ENCODE measurements at places on chromosomes 3 and 15. TPM values are rescaled to one million over a fixed set of nuclear protein-coding genes. Genes with fewer than 3 reads are reported as not detected.

SLC35G2 gene
- polyA plus RNA-seq = 6.8 TPM

ROBO1 gene
- 202 TPM for polyA plus RNA-seq

SEMA7A gene
- 31.7 TPM for polyA plus RNA-seq

FAM3D gene
- polyA plus RNA-seq = not detected

Data from neural cell (in vitro differentiated cells).